ENCODE measurements at places on chromosomes 7 and 10.
A peak's percentile ranks its signal among the peaks of the same experiment; 100 is the strongest.

GRCh38 chr10:87095236-87095945, 385 bp downstream of the SHLD2 start:
- H3K4me3 ChIP-seq = peak overlapping the region; percentile 86
- peaks cover 23% of the 10 kb centered on the region for H3K4me1 ChIP-seq
- peak overlapping the region; percentile 94 for H3K27ac ChIP-seq
- peaks cover 3% of the 10 kb centered on the region for H3K36me3 ChIP-seq
- DNase-seq = peak; percentile 79
- no peaks in the 10 kb centered on the region for H3K27me3 ChIP-seq

DNA sequence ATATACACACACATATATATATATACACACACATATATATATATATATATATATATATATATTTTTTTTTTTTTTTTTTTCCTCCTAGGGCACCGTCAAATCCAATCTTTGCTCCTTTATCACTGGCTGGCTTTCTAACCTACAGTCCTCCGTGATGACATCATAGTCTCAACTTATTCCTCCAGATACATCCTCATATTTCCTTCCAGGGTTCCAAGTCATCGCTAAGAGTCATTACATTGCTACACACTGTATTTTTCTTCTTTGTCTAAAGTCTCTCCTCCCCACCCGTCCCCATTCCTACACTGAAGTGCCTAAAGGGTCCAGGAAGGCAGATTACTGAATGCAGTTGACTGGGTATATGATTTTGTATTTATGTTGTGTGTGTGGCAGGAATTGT, 1.1 kb upstream of the FAM200A start:
- no peak for DNase-seq
- H3K4me1 ChIP-seq = peaks cover 16% of the 10 kb centered on the region
- H3K36me3 ChIP-seq = peaks cover 7% of the 10 kb centered on the region
- no peaks in the 10 kb centered on the region for H3K27me3 ChIP-seq
- no peak overlapping the region for H3K27ac ChIP-seq

DNA sequence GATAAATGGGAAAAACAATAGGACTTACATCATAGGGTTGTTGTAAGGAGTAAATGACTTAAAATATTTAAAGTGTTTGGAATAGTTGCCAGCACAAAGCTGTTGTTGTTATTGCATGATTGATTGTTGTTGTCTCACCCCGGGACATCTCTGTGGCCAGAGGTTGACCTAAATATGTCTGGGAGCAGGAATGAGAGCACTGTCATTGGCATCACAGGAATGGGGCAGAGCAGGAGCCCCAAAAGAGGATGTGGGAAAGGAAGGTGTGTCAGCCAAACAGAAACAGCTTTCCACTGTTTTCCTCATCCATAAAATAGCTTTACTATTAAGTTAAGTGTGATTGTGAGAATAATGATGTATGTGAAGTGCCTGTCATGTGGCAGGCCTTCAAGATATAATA, 121.6 kb downstream of the TMEM168 start:
- H3K4me1 ChIP-seq = no peaks in the 10 kb centered on the region
- no peaks in the 10 kb centered on the region for H3K36me3 ChIP-seq
- H3K4me3 ChIP-seq = no peak overlapping the region
- H3K27me3 ChIP-seq = no peaks in the 10 kb centered on the region
- no peak for DNase-seq
- no peak overlapping the region for H3K27ac ChIP-seq

GRCh38 chr10:88968391-88968790, 15.8 kb upstream of the ACTA2 start:
- no peaks in the 10 kb centered on the region for H3K36me3 ChIP-seq
- no peaks in the 10 kb centered on the region for H3K27me3 ChIP-seq
- no peak for DNase-seq
- no peak overlapping the region for H3K4me3 ChIP-seq
- H3K4me1 ChIP-seq = peaks cover 9% of the 10 kb centered on the region

- no peaks in the 10 kb centered on the region for H3K36me3 ChIP-seq
- no peak for DNase-seq
- peaks cover 3% of the 10 kb centered on the region for H3K4me1 ChIP-seq
- no peaks in the 10 kb centered on the region for H3K27me3 ChIP-seq
- H3K27ac ChIP-seq = no peak overlapping the region
Measured at GRCh38 chr10:50362547-50363125, 111.3 kb upstream of the ASAH2 start.

- H3K4me1 ChIP-seq = no peaks in the 10 kb centered on the region
- no peaks in the 10 kb centered on the region for H3K27me3 ChIP-seq
- H3K27ac ChIP-seq = peak overlapping the region; percentile 1
- no peak overlapping the region for H3K4me3 ChIP-seq
- no peaks in the 10 kb centered on the region for H3K36me3 ChIP-seq
- no peak for DNase-seq
Measured at GRCh38 chr7:22445140-22445743, 54.7 kb downstream of the STEAP1B start.

DNA sequence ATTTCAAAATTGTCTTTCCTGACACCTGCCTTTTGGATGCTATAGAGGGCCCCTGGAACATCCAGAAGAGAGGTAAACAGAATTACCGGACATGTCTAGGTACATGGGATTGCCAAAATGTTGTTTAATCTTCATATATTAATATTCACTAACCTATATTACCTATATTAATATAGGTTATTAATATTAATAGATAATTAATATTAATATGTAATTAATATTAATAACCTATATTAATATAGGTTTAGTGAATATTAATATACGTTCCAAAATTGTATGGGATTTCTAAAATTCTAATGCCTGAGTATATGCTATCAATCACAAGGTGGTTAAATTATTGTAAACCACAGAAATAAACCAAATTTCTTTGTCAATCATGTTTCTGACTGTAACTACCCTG, 17.4 kb downstream of the TOMM7 start:
- no peaks in the 10 kb centered on the region for H3K36me3 ChIP-seq
- H3K27me3 ChIP-seq = no peaks in the 10 kb centered on the region
- H3K4me1 ChIP-seq = no peaks in the 10 kb centered on the region
- no peak overlapping the region for H3K27ac ChIP-seq
- DNase-seq = no peak

DNA sequence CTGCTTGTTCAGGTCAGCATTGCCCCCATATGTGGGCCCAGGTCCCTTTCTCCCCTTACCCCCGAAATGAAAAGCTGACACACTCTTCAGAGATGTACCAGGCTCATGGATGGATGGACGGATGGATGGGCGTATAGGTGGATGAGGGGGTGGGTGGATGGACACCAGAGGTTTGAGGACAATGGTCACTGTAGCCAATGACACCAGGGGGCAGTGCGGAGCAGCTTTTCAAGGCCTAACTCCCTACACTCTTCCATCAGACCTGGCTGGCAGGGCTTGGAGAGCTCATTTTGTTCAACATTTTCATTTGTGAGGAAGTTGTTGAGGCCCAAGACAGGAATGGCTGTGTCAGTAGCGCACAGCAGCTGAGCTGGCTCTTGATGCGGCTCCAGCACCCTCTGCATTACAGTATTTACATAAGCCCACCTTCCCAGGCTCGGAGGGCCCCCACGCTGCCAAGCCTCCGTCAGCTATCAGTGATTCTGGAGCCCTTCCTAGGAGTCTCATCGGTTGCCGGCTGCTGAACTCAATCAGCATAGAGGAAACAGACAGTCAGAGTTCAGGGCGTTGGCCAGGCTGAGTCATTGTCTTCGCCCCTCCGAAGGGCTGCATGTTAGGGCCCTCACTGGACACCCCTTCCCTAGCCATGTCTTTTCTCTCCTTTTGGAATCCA, 11.6 kb upstream of the FFAR4 start:
- peak; percentile 83 for DNase-seq
- H3K36me3 ChIP-seq = no peaks in the 10 kb centered on the region
- no peaks in the 10 kb centered on the region for H3K4me1 ChIP-seq

DNA sequence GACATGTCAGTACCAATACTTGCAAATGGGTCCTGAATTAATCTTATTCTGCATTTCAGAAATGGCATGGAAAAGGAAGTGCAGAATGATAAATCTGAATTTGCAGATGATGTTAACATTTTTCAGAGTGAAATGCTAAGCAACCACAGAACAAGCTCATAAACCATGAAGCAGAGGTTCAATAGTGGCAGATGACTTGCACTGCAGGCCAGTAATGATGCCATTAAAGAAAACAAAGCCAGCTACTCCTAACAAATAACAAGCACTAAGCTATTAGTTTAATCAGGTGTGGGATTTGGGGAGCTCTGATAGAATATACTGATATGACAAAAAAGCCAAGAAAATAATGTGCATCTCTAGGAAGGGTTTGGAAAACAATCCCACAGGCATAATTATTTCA, 85.4 kb downstream of the FAM13C start:
- no peak overlapping the region for H3K27ac ChIP-seq
- DNase-seq = no peak
- no peaks in the 10 kb centered on the region for H3K36me3 ChIP-seq
- no peaks in the 10 kb centered on the region for H3K4me1 ChIP-seq

DNA sequence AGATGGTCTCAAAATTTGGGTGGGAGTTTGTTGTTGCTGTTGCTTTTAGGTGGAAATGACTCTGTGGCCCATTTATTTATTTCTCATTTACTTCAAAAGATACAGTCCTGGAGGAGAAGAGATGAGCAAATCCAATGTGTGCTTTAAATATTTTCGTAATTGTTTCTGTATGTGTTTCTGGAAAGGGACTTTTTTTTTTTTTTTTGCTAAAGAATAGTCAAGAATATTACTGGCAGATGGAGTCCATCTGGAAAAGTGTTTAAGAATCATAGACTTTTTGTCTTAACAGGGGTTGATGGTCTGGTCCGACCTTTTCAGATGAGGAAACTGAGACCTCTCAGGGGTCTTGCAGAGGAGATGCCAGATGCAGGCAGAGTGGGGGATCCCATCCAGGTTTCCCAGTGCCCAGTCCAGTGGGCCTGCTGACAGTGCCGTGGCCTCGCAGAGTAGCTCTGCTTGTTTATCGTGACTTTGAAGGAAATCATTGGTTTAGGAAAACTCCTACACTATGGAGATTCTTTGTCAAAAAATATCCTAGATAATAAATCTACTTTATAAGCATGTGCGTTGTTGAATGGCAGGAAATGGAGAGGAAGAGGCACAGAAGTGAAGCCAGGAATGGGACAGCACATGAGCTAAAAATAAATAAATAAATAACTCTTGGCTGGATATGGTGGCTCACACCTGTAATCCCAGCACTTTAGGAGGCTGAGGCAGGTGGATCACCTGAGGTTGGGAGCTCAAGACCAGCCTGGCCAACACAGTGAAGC, 164.3 kb upstream of the SVIL start:
- no peak overlapping the region for H3K4me3 ChIP-seq
- H3K27ac ChIP-seq = no peak overlapping the region
- no peaks in the 10 kb centered on the region for H3K36me3 ChIP-seq
- DNase-seq = no peak

- no peaks in the 10 kb centered on the region for H3K27me3 ChIP-seq
- no peaks in the 10 kb centered on the region for H3K36me3 ChIP-seq
- DNase-seq = no peak
Measured at GRCh38 chr10:104123397-104123796, 1.4 kb downstream of the SFR1 start.

DNA sequence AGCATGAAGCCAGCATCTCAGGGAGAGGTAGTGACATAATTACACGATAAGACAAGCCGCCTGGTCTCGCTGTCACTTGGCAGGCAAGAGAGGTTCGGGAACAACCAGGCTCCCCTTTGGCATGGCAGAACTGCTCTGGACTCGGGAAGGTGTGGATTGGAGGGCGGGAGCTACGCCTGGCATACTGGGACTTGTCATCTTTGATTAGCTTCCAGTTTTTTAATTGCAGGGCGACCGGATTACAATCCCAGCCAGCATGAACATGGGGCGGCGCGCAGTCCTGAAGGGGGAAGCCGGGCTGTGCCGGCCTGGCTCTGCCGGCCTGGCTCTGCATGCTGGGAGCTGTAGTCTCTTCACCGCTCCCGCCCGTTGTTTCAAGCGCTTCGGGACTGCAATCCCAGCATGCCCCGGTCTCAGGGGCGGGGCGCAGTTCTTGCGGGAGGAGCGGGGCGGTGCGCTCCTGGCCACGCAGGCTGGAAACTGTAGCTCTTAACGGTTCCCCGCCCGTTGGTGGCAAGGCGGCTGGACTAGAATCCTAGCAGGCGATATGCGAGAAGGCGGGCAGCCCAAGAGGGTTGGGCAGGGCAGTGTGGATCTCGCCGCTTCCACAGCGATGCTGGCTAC, 45.5 kb upstream of the ZNF716 start:
- H3K36me3 ChIP-seq = no peaks in the 10 kb centered on the region
- peak overlapping the region; percentile 71 for H3K4me3 ChIP-seq
- no peaks in the 10 kb centered on the region for H3K4me1 ChIP-seq
- DNase-seq = no peak
- no peak overlapping the region for H3K27ac ChIP-seq
- no peaks in the 10 kb centered on the region for H3K27me3 ChIP-seq

DNA sequence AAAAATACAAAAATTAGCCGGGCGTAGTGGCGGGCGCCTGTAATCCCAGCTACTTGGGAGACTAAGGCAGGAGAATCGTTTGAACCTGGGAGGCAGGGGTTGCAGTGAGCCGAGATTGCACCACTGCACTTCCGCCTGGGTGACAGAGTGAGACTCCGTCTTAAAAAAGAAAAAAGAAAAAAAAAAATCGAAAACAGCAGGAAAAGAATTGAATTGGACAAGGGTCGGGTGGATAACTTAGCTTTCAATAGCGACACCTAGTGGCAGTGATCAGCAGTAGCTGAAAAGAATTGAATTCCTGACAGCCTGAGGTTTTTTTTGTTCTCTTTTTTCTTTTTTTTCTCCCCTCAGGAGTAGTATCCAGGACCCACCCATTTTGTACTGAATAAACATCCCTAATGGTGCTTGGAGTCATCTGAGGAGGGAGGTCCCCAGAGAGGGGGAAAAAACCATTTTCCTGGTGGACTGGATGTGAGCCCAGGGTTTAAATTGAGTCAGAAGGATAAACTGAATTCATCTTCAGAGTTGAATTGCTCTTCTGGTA, 55.1 kb downstream of the CYCS start:
- H3K4me3 ChIP-seq = peak overlapping the region; percentile 15
- no peak for DNase-seq

All from liver (tissue), 10 donors.